Activated CD8-positive, alpha-beta memory T cell treated with anti-CD3 and anti-CD28 coated beads, Interleukin-2, amount 10 ng/mL, durations not matched to agents 7 days and 5 days (primary cell): ENCODE measurements at places on chromosomes 7 and 10. TPM values are rescaled to one million over a fixed set of nuclear protein-coding genes. Genes with fewer than 3 reads are reported as not detected.

DNA sequence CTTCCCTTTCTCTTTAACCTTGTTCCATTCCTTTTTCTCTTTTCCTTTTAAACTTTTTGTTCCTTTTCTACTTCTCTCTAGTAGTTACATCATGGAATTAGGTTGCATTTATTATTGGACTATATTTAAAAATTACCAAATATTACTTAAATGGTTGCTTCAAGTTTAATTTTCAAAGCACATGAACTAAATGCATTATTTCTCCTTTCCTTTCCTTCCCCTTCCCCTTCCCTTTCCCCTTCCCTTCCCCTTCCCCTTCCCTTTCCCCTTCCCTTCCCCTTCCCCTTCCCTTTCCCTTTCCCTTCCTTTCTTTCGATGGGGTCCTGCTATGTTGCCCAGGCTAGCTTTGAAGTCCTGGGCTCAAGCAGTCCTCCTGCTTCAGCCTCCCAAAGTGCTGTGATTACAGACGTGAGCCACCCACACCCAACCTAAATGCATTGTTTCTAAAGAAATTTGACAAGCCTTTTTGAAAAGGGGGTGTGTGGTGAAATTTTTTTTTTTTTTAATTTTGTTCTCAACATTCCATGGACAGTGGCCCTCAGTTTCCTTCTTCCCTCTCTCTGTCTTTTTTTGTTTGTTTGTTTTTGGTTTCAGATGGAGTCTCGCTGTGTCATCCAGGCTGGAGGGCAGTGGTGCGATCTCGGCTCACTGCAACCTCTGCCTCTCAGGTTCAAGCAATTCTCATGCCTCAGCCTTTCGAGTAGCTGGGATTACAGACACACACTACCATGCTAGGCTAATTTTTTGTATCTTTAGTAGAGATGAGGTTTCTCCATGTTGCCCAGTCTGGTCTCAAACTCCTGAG is 31.2 kb downstream of the TMEM60 start:
- DNase-seq, result no peak

MOGAT3 gene
- total RNA-seq, result not detected

DNA sequence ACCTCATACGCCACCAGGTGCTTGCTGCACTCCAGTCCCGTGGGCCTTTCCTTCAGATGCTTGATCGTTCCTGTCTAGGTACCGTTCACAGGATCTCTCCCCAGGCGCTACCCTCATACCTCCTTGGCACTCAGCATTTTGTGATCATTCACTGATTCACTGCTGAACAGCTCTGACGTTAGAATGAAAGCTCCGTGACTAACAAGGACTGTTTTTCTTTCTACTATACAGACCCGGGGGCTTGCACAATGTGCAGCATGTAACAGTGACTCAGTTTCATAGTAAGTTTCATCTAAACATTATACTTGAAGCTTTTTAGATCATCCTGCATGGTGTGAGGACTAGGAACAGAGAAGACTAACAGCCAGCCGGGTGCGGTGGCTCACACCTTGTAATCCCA is 20.6 kb downstream of the KIN start:
- DNase-seq, result no peak

DNA sequence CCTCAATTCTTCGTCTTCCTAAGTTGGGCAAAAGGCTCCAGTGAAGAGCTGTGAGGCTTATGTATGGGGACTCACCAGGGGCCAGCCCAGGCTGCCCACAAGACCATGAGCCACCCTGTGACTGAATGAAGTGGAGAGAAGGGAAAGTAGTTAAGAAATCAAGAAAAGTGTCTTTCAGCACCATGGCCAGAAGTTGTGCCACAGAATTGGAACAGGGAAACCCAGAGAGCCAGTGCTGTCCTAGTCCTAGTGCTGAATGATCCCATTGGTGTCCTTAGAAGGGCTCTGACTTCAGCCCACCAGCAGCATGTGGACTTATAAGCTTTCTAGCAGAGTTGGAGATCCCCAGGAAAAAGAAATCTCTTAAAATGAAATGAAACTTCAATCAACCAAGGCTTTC is 37.0 kb upstream of the CCSER2 start:
- DNase-seq, result no peak

- DNase-seq, result no peak
Measured at GRCh38 chr7:17696422-17696821, 243.9 kb downstream of the SNX13 start.

PRKCQ gene
- total RNA-seq, result 51.0 TPM

DNA sequence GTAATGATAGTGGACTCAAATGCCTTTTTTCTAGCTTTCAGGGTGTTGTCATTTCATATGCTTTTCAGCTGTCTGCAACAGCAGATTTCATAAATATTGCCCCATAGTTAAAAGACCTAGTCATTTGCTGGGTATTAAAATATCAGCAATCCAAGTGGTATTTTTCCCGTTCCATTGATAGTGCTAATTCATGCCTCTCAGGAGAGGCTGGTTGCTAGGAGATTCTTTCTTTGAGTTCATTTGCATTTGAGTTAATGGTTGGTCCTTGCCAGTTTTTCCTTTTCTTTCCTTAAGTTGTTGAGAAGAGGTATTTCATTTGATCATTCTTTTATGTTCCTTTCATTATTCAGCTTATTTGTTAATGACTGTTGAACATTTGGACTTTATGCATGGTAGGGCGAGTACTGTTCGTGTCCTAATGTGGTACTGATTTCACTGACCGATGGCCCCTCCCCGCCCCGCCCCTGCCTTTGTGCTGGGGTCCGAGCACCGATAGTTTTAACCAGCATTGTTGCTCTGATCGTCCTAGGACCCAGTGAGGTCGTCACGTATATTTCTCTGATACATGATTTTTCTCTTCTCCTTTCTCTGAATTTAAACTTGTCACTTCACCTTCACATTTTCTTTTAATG is 128.6 kb downstream of the CCNY start:
- no peak for DNase-seq

DNA sequence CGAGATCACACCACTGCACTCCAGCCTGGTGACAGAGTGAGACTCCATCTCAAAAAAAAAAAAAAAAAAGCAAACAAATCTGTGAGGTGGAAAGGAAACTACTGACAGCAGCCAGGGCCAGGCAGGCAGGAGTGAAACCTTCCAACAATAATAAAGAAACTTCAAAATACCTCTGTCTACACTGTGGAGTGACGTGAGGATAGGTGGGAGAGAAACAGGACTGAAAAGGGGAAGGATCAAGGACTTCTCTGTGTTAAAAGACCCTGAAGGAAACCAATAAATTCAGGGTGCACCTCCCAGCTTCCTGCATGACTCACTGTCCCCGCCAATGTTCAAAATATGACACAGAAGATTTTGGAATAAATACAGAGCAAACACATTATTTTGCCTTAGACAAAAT is 82.9 kb downstream of the KIAA1549 start:
- DNase-seq, result no peak

DNA sequence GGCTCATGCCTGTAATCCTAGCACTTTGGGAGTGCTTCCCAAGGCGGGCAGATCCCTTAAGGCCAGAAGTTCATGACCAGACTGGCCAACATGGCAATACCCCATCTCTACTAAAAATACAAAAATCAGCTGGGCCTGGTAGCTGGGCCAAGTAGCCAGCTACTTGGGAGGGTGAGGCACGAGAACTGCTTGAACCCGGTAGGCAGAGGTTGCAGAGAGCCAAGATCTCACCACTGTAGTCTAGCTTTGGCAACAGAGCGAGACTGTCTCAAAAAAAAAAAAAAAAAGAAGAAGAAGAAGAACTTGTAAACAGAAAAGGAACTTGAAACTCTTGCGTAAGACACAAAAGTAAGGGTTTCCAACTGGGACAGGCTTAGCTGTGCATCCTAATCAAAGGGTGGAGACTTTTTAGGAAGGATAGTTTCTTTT is 5.6 kb upstream of the IFIT2 start:
- DNase-seq, result no peak

GRCh38 chr10:75236178-75236825 is 545 bp upstream of the COMTD1 start:
- DNase-seq, result no peak

GRCh38 chr7:77531038-77531437 is 6.1 kb upstream of the PTPN12 start:
- DNase-seq, result no peak

PDZD7 gene
- 1.2 TPM for total RNA-seq

DNA sequence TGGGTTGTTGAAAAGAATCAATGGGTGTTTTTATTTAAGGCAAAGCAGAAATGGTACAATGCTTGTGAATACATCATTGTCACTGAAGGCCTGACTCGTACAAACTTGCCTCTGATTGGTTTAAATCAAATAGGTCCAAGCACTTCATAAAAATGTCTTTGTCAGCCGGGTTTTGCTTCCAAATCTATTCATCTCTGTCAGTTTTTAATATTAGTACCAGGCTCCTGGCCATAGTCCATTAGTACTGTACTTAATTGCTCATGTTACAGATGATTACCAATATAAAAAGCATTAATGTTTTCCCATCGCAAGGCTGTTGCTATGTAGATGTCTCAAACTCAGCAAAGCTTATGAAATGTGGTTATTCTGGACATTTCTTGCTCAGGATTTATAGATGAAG is 171.9 kb downstream of the ARID5B start:
- no peak for DNase-seq

DNA sequence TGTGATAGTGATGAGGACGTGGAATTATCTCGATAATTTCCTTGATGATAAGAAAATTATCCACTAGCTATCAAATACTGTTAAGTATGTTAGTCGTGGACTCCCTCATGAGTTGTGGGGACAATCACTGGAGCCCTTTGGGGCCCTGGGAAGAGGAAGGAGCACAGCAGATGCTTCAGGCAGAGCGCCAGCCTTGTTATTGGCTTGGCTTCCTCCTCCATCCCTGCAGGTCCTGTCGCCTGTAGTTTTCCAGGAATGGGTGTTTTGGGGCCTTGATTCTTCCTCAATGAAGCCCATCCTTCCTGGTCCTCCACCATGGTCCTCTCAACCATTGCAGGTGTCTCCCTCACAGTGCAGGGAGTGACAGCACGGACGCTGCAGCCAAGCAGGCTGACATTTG is 32.5 kb upstream of the ZNF32 start:
- no peak for DNase-seq

ODAD2 gene
- not detected for total RNA-seq

DNA sequence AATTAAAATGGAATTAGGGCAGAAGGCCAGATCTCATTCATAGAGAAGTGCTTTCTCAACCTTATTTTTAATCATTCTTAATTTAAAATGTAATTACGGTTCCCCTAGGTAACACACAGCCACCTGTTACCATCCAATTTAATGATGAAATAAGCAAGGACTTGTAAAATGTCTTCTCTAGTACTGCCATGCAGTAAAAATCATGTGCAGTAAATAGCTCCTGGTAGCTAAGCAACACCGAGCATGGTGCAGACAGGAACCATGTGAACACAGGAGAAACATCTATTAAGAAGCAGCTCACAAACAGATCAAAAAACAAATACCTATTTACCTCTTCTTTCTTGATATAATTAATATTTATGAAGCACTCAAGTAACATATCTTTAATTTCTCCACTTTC is 15.1 kb downstream of the NCAPG2 start:
- no peak for DNase-seq

CTNNA3 gene
- not detected for total RNA-seq

GRCh38 chr10:114995468-114996247 is 57.7 kb downstream of the TRUB1 start:
- no peak for DNase-seq

- peak; percentile 97 for DNase-seq
Measured at GRCh38 chr10:11178606-11179515, 161.2 kb downstream of the CELF2 start.

SH2D4B gene
- not detected for total RNA-seq

TMEM213 gene
- total RNA-seq, result 0.06 TPM

GRCh38 chr10:88944813-88945212 is 7.8 kb downstream of the ACTA2 start:
- DNase-seq, result no peak

DNA sequence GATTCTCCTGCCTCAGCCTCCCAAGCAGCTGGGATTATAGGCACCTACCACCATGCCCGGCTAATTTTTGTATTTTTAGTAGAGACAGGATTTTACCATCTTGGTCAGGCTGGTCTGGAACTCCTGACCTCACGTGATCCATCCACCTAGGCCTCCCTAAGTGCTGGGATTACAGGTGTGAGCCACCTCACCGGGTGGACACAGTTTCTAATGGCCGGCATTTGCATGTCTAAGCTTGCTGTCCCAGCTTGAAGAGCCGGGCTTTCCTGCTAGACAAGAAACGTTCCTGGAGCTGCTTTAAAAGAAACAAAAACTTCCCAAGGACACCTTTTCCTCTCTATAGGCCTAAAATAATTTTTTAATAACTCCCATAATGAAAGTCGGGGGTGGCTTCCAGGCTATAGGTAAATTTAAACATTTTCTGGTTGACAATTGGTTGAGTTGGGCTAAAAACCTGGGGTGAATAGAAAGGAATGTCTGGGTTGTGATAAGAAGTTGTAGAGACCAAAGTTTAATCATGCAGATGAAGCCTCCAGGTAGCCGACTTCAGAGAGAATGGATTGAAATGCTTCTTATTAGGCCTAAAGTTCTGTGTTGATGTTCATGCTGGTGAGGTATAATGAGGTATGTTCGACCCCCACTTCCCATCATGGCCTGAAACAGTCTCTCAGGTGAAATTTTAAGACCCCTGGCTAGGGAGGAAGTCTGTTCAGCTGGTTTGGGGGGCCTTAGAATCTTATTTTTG is 8.8 kb downstream of the ACADSB start:
- DNase-seq, result no peak

CCDC136 gene
- total RNA-seq, result 4.4 TPM

OTUD1 gene
- total RNA-seq, result 16.1 TPM

DNA sequence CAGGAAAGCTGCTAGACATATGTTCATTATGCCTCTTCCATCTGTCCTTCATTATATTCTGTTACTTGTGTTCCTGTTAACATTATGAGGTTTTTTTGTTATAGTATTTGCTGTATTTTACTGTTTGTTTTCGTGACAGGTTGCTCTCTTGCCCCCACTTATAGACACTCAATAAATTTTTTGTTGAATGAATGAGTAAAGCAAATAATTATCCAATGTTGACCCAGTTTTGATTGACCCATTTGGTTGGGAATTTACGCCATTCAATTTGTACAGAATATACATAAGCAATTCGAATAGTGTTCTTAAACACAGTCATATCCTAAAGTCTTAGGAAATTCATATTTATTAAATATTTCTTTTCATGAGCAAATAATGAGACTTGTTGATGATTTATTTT is 11.8 kb downstream of the CCSER2 start:
- no peak for DNase-seq

RNLS gene
- total RNA-seq, result 3.7 TPM

DNA sequence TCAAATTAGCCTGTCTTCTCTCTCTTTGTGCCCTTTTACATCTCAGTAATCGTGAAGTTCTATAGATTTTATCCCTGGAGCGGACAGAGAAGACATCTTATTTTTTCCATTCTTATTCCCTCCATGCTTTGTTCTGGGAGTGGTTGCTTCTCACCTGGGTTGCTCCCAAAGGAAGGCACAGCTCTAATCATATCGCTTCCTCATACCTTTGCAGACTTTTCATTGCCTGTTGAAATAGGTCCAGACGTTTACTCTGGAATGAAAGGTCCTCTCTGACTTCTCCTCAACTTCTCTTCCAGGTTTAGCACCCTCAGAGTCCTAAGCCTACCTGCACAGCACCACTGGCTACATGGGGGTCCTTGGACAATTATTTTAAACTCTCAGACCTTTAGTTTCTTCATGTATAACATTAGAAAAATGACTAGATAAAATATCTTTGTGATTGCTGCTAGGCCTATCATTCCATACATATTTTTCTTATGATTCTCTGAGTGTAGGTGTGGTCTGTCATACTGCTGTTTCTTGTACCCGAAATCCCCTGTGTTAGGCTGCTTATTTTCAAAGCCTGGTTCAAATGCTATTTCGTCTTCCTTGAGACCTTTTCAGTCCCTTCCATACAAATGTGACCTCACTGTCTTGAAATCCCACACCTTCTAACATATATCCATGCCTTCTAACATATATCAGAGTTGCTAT is 418.1 kb downstream of the GFRA1 start:
- DNase-seq, result no peak

CROT gene
- 11.5 TPM for total RNA-seq

GRCh38 chr10:52573347-52573746 is 199.2 kb downstream of the MBL2 start:
- DNase-seq, result no peak
